ENCODE measurements at places on chromosomes 16 and 17.

DNA sequence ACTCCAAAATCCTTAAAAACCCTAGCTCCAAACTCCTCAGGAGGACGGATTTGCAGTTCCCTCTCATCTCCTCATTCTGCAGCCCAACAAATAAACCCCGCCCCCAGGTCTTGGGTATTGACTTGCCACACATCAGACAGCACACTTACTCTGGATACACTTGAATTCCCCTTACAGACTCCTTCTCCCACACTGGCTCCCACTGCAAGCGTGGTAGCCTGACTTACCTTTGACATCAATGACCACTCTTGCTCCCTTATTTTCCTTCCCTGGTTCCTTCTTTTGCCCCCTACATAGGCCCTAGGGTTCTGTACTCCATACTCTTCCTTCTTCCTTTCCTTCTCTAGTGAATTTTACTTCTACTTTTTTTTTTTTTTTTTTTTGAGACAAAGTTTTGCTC lies 7.5 kb downstream of the RFFL start:
- DNase-seq: no peak

GRCh38 chr16:27482397-27483087 lies 67.2 kb downstream of the GTF3C1 start:
- no peak for DNase-seq

GRCh38 chr17:44204441-44204882 lies 4.8 kb upstream of the ATXN7L3 start:
- DNase-seq: no peak

- DNase-seq: no peak
Measured at GRCh38 chr17:42518755-42519545, 17.1 kb upstream of the NAGLU start.

- no peak for DNase-seq
Measured at GRCh38 chr16:16042076-16042475, 92.7 kb downstream of the ABCC1 start.

GRCh38 chr17:78230996-78231935 lies at the start of gene TMEM235:
Gene TMEM235 (plus strand): TSS chr17:78231631. CDS start chr17:78232024, 393 bp downstream.
- no peak for DNase-seq

DNA sequence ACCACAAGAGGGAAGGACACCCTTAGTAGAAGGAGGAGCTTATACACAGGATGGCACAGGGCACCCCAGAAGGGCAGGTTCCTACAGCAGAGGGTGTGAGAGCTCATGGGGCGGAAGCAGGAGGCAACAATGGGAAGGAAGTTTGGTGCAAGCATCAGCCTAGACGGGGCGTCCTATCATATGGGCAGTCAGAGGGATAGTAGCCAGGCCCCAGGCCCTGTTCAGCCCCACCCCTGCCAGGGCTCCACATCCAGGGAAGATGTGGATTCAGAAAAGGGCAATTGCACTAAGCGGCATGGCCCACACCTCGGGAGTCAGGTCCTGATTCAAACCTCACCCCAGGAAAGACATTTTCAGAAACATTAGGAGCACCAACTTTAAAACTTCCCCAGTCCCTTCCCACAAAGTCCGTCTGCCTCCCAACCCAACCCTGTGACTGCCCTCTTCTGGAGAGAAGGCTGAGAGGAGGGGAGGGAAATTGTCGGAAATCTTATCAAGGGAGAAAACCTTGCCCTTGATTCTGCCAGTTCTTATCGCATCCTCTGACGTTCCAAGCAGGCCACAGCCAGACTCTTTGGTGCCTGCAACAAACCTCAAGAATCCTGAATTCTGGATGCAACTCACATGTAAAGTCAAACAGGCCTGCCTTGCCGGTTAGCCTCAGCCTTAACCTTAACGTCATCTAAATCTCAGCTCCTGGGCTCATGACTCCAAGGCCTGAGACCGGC lies 198.8 kb upstream of the CDH5 start:
- no peak for DNase-seq

DNA sequence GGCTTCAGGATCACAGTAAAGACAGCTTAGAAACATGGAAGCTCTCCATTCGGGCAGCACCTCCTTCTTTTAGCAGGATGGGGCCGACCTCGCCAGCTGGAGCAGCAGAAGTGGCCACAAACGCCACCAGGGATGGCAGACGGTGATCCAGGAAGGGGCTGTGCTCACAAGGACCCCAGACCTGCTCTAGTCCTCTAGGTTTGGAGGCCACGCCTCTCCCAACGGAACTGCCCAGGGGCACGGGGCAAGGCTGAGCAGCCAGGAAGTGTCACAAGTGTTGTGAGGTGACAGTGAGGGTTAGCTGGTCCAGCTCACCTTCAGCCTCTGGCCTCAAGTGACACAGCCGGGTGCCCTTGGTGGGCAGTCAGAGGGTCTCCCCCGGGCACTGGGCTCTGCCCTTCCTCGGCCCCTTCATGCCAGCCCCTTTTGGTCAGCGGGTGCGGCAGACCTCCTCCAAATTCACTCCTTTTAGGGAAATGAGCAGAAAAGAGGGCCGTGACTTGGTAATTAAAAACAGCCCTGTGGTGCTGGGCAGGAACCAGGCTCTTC lies 20.4 kb downstream of the CEP295NL start:
- no peak for DNase-seq

DNA sequence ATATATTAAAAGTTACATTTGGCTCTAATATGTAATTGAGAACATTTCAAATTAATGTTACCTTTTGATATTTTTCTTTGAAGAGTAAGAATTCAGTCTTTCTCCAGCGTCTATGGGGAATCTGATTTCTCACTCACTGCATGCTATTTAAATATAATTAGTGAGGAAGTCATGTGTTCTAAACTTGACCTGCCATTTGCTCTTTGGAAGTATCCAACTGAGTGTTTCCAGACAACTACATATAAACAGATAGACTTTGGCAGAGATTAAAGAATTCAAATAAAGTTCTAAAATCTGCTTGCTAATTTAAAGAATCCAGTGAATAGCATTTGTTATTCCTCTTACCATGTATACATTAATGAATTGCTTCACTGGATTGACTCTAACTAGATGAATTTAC lies 23.5 kb downstream of the OMG start:
- DNase-seq: no peak

GRCh38 chr17:38719943-38720641 lies 10.0 kb upstream of the CISD3 start:
- DNase-seq: no peak

DNA sequence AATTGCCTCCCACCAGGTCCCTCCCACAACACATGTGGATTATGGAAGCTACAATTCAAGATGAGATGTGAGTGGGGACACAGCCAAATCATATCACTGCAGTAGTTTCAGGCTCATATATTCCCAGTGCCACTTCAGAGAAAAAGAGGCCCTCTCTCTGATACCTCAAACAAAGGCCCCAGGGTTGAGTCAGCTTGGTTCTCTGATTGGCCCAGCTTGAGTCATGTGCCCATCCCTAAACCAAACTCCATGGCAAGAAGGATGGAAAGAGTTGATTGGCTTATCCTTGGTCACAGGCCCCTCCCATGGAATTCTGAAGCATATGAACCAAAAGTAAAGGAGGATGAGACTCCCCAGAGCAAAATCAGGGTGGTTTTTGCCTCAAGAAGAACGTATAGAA lies 75.9 kb upstream of the IRX6 start:
- DNase-seq: no peak

DNA sequence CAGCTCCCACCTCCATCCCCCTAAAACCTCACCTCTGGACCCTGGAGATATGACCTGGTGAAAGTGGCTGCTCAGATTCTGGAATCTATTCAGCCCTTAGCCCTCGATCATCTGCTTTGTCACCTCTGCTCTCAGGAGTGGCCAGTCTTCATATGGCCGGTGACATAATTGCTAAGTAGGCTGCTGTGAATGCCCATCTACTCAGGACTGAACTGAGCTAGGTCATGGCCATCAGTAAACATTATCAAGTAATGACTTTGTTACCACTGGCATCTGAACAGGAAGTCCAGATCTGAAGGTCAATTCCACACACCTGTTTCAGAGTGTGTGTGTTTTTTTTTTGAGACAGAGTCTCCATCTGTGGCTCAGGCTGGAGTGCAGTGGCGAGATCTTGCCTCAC lies 78.6 kb downstream of the CDK5R1 start:
- no peak for DNase-seq

DNA sequence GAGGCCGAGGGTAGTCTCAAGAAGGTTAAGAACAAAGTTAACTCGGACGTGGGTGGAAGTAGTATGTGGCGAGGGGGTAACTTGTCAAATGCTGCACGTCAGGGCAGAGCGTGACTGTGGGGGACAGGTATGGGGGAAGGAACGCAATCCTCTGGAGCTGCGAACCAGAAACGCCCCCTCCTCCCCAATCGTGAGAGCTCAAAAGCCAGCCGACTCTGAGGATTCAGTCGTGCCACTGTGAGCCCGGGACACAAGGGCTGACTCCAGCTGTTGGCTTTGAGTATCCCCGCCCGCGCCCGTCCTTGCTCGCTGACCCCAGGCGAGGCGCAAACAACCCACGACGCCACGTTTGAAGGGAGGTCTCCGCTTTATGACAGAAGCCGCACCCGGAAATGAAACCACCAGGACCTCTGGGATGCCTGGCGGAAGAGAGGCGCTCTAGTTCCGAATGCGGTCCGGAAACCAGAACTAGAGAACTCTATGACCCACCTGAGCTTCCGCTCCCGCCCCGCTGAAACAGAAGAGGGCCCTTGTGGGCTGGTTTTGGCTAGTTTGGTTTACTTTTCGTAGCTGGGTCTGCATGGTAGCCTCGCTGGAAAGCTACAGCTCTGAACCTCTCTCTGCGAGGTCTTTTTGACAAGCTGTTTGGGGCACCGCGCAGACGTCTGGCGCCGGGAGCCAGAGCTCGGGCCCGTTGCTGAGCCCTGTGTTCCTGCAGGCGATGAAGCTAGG lies at the start of gene PEX12:
TSS of gene PEX12 (minus strand) at position 375 of the 732 bp plus-strand sequence. CDS start 550 bp downstream, outside the sequence.
- DNase-seq: peak; percentile 94

- no peak for DNase-seq
Measured at GRCh38 chr17:39604911-39605491, 2.7 kb downstream of the NEUROD2 start.

DNA sequence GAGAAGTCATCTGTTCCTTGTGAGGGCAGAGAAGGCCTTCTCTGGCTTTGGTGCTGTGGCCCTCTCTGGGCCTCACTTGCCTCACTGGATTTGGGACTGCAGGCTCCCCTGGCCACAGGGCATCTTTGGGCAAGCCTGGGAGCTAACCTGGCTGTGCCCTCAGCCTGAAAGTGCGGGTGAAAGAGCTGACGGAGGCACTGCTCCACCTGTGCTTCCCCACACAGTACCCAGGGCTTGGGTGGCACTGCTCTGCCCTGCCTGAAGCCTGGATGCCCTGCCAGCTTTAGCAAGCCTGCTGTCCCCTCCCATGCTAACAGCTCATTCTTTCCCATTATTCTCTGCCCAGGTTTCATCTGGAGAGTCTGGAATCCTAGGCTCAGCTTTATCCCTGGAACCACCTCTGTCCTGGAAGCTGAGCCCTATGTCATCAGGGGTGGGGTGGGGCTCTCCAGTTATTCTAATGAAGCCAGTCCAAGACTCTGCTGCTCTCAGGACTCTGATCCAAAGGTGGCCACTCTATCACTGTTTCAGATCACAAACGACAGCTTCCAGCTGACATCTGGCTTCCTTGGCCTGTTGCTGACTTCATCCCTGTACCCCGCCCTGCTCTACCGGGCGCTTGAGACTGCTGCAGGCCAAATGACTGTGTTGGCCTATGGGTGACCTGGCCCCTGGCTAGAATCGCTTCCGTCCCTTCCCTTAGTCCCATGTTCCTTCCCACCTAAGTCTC lies 29.3 kb downstream of the HIC1 start:
- no peak for DNase-seq

DNA sequence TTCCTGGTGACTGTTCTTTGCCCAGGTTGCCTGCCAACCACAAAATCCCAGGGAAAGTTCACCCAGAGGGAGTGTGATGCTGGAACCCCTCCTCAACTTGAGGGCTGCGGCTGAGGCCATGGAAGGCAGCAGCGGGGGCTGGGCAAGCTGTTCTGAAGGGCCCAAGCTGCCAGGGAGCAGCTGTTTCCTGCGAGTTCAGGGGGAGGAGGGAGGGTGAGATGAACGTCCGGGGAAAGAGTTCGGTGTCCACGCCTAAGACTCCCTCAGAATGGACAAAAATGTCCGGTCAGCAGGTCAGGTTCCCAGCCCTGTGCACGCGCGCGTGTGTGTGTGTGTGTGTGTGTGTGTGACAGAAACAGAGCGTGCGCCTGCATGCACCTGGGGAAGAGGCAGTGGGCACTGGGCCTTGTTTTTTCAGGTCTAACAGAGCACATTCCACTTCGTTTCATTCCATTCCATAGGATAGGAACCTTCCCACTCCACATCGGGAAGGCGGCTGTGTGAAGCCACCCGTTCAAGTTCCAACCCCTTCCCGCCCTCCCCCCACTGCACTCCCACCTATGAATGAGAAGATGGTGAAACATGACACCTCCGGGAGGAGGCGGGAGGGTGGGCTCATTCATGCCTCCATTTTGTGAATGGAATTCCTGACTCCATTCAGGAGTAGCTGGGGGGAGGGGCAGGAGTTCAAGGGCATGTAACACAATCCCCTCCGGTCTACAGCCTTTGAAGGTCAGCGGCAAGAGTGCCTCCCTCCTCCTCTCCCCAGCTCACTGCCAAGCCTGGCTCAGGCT lies 15.7 kb downstream of the ETV4 start:
- DNase-seq: no peak

GRCh38 chr17:57980522-57980921 lies 7.5 kb downstream of the VEZF1 start:
- DNase-seq: no peak

DNA sequence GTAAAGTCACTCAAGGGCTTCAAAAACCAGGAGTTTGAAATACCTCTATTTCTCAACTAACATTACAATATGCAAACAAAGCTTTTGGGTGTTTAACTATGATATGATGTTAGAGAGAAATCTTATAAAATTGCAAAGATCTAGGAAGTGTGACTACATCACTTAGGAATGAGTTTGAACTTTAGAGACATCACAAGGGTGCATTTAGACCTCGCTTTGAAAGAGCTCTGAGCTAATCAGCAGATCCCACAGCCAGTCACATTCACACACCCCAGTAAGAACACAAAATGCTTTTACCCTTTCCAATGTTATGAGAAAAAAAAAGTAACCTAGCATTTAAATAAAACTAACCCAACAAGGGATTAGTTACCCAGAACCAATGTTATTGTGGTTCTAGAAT lies 45.2 kb downstream of the HYDIN start:
- DNase-seq: no peak

DNA sequence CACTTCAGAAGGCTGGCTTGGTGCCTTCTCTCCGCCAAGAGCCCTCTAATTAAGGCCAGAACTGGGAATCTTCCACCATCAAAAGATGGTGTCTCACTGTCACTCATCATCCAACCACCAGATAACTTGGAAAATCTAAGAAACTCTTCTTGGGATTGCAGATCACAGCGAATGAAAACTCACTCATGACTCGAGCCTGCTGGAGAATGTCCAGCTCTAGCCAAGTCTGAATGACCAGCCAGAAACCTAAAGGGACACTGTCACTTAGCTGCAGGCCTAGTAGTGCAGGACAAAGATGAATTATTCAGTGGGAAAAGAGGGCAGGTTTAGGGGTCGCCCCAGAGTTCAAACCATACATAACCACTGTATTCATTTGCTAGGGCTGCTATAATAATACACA lies 107.8 kb downstream of the XYLT1 start:
- no peak for DNase-seq

GRCh38 chr16:89363621-89364393 lies 126.6 kb downstream of the ANKRD11 start:
- DNase-seq: peak; percentile 59
